ENCODE measurements at places on chromosomes 2 and 18. TPM values are rescaled to one million over a fixed set of nuclear protein-coding genes. Genes with fewer than 3 reads are reported as not detected.

The OR6B3 gene
- total RNA-seq = not detected

The LIMS4 gene
- total RNA-seq = 3.7 TPM

The DNER gene
- total RNA-seq = 3.3 TPM

The ERLEC1 gene
- 33.9 TPM for total RNA-seq

The VAMP5 gene
- total RNA-seq = 62.1 TPM

The SF3B6 gene
- 53.7 TPM for total RNA-seq

The NMUR1 gene
- total RNA-seq = 0.38 TPM

DNA sequence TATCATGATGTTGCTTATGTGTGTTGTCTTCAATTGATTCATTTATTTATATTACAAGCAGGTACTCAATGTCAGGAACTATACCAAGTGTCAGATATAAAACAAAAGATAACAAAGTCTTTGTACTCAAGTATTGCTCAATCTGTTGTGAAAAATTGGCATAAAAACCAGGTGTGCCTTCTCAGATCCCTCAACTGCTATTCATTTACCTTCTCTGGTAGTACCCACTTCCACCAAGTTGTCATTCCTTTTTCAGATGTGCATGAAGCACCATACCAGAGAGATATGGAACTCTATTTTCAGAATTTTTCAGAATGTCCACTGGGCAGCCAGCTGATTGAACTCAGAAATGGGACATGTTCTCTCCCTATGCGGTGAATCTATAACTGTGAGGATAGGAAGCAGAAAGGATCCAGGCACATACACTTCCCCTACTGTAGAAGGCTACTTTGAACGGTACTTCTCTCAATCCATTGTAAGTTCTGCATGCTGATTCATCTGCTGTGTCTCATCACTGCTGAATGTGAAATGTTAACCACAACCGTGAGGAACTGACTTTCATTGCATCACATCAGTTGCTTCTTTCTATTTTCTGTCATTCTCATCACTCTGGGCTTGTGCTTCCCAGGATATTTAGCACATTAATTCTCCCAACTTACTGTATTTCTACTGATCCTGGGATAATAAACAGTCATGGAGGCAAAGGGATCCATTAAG lies 1621.3 kb downstream of the SUCLG1 start:
- no peak for DNase-seq

GRCh38 chr2:162929571-162929970 lies 91.0 kb upstream of the KCNH7 start:
- no peak for DNase-seq

DNA sequence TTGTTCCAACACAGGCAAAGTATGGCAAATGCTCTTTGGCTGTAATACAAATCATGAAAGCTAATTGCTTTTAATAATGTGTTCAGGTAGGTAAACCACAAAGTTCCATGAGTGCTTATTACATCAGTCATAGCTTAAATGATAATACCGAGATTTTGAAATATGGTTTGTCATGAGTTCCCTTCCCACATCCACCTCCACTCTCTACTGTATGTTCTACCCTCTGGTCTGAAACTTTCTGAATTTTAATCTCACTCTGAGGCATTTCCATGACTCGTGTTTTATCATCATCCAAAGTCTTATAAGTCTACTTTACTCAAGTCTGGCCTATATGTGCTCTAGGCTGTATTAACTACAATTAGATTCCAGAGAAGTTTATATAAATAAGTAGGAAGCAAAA lies 354.8 kb downstream of the AKAIN1 start:
- no peak for DNase-seq

- no peak for DNase-seq
Observed at GRCh38 chr2:120224256-120224655, 1.1 kb upstream of the TMEM185B start.

- DNase-seq = no peak
Observed at GRCh38 chr2:220999356-220999755, 572.7 kb downstream of the EPHA4 start.

- no peak for DNase-seq
Observed at GRCh38 chr2:164510895-164511294, 110.4 kb downstream of the GRB14 start.

- DNase-seq = no peak
Observed at GRCh38 chr2:33785201-33786106, 186.4 kb upstream of the FAM98A start.

DNA sequence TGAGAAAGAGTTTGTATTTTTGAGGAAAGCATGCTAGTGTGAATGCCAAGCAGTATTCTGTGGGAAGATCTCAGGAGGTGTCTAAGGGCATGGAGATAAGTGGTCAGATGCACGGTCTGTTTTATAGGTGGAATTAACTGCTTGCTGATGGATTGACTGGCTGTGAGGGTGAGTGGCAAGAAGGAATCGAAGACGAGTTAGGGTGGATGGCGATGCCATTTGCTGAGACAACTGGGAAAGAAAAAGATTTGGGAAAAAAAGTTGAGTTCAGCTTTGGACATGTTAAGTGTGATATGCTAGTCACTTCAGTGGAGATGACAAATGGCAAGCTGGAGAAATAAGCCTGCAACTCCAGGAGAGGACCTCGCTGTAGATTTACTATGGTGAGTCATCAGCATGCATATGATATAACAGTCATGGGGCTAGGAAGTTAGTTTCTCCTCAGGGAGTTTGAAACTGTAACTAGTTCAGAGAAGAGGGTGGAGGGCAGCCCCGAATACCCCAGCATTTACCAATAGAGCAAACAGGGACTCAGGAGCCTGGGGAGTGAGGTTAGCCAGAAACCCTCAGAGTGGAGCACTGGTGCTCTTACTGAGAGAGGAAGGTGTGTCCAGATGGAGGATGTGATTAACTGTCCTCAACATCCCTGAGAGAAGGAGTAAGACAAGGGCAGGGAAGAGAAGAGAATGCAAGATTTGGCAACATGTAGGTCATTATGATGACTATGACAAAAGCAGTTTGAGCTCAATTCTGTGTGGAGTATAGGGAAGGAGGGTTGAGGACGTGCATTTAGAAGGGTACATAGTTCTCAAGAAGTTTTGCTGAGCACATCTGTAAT lies 2.0 kb upstream of the HK2 start:
- no peak for DNase-seq

GRCh38 chr2:88903749-88904353 lies 212.4 kb downstream of the RPIA start:
- DNase-seq = no peak

GRCh38 chr2:218806346-218806978 lies 24.5 kb downstream of the CYP27A1 start:
- DNase-seq = peak; percentile 86

- no peak for DNase-seq
Observed at GRCh38 chr18:63895190-63895589, 7.7 kb downstream of the SERPINB2 start.

- DNase-seq = no peak
Observed at GRCh38 chr18:56598422-56598821, 40.0 kb downstream of the TXNL1 start.

- DNase-seq = no peak
Observed at GRCh38 chr18:42706618-42707017, 408.9 kb downstream of the RIT2 start.

DNA sequence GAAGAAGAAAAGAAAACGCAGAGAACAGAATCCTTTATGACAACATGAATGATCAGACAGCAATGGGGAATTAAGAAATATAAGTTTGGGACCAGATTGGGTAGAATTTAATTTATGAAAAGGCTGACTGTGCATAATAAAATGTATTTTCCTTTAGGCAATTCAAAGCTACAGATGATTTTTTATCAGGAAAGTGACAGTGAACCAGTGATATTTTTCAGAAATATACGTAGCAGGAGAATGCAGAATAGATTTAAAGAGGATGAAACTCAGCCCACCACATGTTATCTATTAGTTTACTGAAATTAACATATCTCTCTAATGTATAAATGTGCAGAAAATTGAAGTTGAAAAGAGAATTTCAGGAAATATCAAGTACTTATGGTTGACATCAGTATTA lies 110.0 kb downstream of the SCN2A start:
- no peak for DNase-seq

GRCh38 chr2:20633794-20634506 lies 16.9 kb downstream of the HS1BP3 start:
- peak; percentile 76 for DNase-seq

DNA sequence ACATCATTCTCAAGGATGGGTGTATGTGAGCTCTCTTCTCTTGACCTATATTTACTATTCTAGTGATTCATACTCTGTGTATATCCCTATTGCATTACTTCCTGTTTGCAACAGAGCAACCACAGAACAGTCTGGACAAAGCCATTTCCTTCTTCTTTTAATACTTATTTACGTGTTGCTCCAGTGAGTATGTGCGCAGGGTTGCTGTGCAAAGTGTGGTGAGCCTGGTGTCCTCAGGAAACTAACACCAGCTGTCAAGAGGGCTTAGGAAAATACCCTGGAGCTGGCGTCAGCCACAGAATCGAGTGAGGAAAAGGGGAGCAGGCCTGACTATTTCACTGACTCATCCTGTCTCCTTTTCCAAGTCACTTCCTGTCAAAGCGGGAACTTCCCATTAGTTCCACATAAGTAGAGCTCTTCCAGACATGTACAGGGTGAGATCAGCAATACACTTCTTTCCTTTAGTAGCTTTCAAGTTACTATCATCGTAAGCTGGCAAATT lies 214.1 kb upstream of the COPS8 start:
- peak; percentile 72 for DNase-seq

GRCh38 chr18:62979176-62979575 lies 263.8 kb downstream of the PHLPP1 start:
- DNase-seq = no peak

DNA sequence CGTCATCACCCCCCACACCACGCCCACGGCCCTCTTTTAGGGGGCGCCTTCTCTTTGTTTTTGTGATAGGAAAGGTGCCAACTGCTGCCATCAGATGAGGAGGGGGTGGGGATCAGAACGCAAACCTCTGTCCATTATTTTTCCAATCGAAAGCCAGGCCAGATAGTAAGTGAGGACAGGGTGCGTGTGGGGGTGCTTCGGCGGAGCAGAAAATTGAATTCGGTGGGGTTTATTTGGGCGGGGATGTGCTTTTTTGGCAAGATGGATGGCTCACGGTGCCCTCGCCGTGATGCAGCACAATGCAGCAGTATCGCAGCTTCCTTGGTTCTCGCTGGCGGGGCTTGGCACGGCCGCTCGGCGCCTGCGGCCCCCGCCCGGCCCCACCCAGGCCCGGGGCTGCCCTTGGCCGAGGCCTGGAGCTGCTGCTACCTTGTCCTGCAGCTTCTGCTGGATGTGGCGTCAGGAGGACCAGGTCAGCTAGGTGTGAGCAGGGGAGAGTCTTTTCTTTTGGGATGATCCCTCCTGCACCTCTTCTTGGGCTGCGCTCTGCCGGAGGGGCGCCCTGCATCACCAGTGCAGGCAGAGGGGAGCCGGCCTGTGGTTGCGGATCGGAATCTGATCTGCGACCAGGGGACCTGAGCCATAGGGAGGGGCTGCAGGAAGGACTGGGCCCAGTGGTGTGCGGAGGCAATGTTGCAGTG lies 1.3 kb downstream of the SPTBN1 start:
- peak; percentile 76 for DNase-seq

GRCh38 chr2:101387151-101387834 lies at the start of gene CREG2:
TSS of gene CREG2 (minus strand) at chr2:101387503. CDS start at chr2:101387457, 46 bp downstream.
- peak; percentile 83 for DNase-seq

- DNase-seq = no peak
Observed at GRCh38 chr2:12396699-12397098, 320.0 kb upstream of the TRIB2 start.

DNA sequence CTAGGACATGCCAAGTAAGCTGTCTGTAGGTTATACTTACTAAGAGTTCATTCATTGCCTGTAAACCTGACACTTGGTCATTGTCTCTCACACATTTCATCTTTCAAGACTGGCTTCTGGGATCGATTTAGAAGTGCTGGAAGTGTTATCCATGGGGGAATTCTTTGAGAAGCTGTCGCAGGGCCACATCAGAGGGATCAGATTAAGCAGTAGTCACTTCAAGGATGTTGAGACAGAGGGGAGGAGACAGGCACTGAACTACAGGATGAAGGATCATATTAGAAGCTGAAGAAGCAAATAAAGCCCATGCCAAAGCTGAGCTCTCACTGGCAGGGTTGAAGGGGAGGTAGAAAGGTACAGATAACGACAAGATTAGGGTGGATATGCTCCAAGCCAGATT lies 49.0 kb downstream of the CDK15 start:
- DNase-seq = no peak

GRCh38 chr18:34757666-34758065 lies 47.6 kb downstream of the DTNA start:
- DNase-seq = no peak

GRCh38 chr2:98346311-98347236 lies at the start of gene CNGA3:
TSS of gene CNGA3 (plus strand) at chr2:98346456. CDS start at chr2:98369976, 23,520 bp downstream.
- DNase-seq = no peak

GRCh38 chr2:43484323-43484930 lies 111.4 kb downstream of the THADA start:
- no peak for DNase-seq

GRCh38 chr2:5562865-5563264 lies 129.3 kb upstream of the SOX11 start:
- DNase-seq = no peak

DNA sequence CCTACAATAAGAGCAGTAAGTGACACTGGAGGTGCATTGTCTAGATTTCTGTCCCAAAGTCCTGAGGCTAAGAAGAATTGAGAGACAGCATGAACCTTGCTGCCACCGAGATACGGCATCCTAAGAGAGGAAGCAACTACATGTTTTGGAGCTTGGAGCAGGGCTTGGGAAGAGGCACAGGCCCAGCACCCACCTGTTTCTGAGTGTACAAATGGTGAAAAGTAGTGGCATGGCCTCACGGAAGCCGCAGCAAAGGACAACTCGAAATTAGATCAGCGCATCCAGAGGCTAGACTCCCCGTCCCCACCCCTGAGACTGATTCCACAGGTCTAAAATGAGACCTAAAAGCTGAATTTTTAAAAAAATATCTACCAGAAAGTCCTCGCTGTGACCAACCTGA lies 127.5 kb downstream of the PTGR3 start:
- no peak for DNase-seq

- DNase-seq = no peak
Observed at GRCh38 chr2:131040661-131041401, 52.4 kb downstream of the FAM168B start.

DNA sequence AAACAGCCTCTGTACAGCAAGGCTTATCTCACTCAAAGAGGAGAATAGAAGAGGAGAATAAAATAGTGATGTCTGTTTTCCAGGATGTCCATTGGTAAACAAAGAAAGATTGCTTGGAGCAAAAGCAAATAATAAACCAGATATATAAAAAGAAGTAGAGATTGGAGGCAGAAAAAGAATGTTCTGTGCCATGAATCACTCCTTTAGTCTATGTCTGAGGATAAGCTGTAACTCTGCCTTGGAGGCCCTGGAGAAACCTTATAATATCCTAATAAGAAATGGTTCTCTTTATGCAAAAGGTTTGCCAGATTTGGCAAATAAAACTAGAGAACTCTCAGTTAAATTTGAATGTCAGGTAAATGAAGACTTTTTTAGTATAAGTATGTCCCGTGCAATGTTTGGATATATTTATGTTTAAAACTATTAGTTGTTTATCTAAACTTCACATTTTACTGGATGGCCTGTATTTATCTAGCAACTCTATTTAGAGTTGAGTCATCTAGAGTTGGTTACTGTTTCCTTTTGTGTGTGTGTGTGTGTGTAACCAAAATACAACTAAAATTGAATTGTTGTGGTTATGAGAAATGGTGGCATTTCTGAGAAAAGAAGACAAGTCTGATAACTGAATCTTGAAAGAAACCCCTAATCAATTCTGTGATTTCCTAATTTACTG lies 510.3 kb upstream of the SETBP1 start:
- no peak for DNase-seq

All from Right ventricle myocardium inferior (tissue), 1 donor.